ENCODE measurements at places on chromosomes 1 and 21. TPM values are rescaled to one million over a fixed set of nuclear protein-coding genes. Genes with fewer than 3 reads are reported as not detected.

Gene COL11A1
- not detected for total RNA-seq

- no peak for DNase-seq
- no peaks in the 10 kb centered on the region for H3K4me1 ChIP-seq
- no peak overlapping the region for H3K4me3 ChIP-seq
- H3K27me3 ChIP-seq: peaks cover 1% of the 10 kb centered on the region
- no peaks in the 10 kb centered on the region for H3K36me3 ChIP-seq
- H3K27ac ChIP-seq: no peak overlapping the region
Observed at GRCh38 chr1:14919751-14920150, 233.8 kb upstream of the TMEM51 start.

- no peaks in the 10 kb centered on the region for H3K4me1 ChIP-seq
- H3K27me3 ChIP-seq: no peaks in the 10 kb centered on the region
- H3K4me3 ChIP-seq: no peak overlapping the region
- H3K36me3 ChIP-seq: no peaks in the 10 kb centered on the region
Observed at GRCh38 chr21:42703965-42704364, 50.5 kb downstream of the PDE9A start.

- H3K36me3 ChIP-seq: peaks cover 21% of the 10 kb centered on the region
- peak overlapping the region; percentile 75 for H3K4me3 ChIP-seq
- H3K27me3 ChIP-seq: no peaks in the 10 kb centered on the region
Observed at GRCh38 chr1:53326598-53327181, 1.2 kb downstream of the LRP8 start.

- no peaks in the 10 kb centered on the region for H3K27me3 ChIP-seq
- no peak overlapping the region for H3K4me3 ChIP-seq
- no peak for DNase-seq
Observed at GRCh38 chr1:88698764-88699163, 14.7 kb downstream of the PKN2 start.

DNA sequence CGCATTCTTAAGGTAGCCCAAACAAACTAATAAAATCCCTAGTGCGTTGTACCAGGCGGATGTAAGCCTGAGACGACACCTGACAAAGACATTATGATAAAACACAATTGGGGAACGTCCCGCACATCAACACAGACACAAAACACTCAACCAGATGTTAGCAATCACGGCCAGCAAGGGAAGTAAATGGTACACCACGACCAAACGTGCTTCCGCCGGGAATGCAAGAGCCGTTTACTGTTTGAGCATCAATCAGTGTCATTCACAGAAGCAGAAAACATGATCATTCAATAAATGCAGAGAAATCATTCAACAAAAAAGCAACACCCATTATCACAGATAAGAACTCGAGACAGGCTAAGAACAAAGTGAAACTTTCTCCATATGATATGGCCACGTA is 49.4 kb upstream of the COL18A1 start:
- no peak overlapping the region for H3K4me3 ChIP-seq
- no peaks in the 10 kb centered on the region for H3K4me1 ChIP-seq
- no peaks in the 10 kb centered on the region for H3K36me3 ChIP-seq
- no peaks in the 10 kb centered on the region for H3K27me3 ChIP-seq
- no peak overlapping the region for H3K27ac ChIP-seq
- DNase-seq: no peak

GRCh38 chr1:8281843-8282509 is 35.9 kb upstream of the SLC45A1 start:
- no peak for DNase-seq
- H3K27me3 ChIP-seq: no peaks in the 10 kb centered on the region
- H3K27ac ChIP-seq: no peak overlapping the region

DNA sequence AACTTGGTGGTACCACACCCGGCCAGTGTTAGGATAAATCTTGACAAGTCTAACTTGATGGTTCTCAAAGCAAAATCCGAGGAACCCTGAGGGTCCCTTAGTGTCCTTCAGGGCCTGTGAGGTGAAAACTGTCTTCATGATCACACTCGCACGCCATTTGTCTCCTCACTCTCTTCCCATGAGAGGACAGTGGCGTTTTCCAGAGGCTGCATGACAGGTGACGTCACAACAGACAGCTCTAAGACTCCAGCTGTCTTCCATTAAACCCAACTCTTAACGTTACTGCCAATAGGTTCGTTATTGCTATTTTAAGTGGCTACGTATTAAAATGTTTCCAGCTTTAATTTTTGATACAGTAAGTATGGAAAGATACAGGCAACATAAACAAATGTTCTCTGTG is 13.8 kb downstream of the CFAP74 start:
- no peaks in the 10 kb centered on the region for H3K36me3 ChIP-seq
- no peak for DNase-seq
- no peak overlapping the region for H3K27ac ChIP-seq
- peaks cover 42% of the 10 kb centered on the region for H3K27me3 ChIP-seq

DNA sequence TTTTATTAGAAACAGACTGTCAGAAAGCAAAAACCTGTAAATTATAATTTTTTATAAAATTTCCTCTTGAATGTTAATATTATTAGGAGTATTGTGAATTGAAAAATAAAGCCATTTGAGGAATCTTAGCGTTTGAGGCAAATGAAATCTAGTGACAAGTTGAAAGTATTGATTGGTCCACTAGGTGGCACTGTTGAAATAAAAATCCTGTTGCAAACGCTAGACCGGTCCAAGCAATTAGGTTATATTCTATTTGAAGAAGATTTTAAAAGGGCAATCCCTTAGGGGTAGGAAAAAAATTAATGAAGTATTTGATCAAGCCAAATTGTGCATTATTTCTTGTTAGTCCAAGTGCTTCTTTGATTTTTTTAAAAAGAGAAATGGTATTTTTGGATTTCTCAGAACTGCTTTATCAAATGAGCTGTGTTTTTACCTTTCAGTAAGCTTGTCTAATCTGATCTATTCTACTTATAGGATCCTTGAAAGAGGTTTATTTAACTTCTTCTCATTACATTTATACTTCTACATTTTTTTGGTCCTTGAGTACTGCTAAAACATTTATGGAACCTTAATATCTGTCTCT is 57.7 kb downstream of the ATG4C start:
- H3K36me3 ChIP-seq: no peaks in the 10 kb centered on the region
- DNase-seq: no peak
- H3K4me3 ChIP-seq: no peak overlapping the region
- H3K4me1 ChIP-seq: no peaks in the 10 kb centered on the region
- no peak overlapping the region for H3K27ac ChIP-seq

GRCh38 chr1:27868556-27868931 is 3.8 kb upstream of the THEMIS2 start:
- H3K4me3 ChIP-seq: no peak overlapping the region
- no peak for DNase-seq
- no peaks in the 10 kb centered on the region for H3K27me3 ChIP-seq
- peaks cover 14% of the 10 kb centered on the region for H3K4me1 ChIP-seq
- H3K27ac ChIP-seq: no peak overlapping the region
- no peaks in the 10 kb centered on the region for H3K36me3 ChIP-seq
